ENCODE measurements at places on chromosomes 2 and 18. TPM values are rescaled to one million over a fixed set of nuclear protein-coding genes. Genes with fewer than 3 reads are reported as not detected.

KLHL30 gene
- 0.11 TPM for total RNA-seq

ANKRD30BL gene
- total RNA-seq = not detected

SERPINB4 gene
- 0.16 TPM for total RNA-seq

PAIP2B gene
- total RNA-seq = 0.36 TPM

CD8B2 gene
- total RNA-seq = not detected

ZNF804A gene
- not detected for total RNA-seq

PXDN gene
- 13.8 TPM for total RNA-seq

CCDC85A gene
- total RNA-seq = 0.11 TPM

REEP1 gene
- 0.57 TPM for total RNA-seq

GPR39 gene
- 8.5 TPM for total RNA-seq

MEP1B gene
- total RNA-seq = 0.15 TPM

LHCGR gene
- not detected for total RNA-seq

MDH1B gene
- 1.7 TPM for total RNA-seq

RBKS gene
- 8.8 TPM for total RNA-seq

ADAM23 gene
- total RNA-seq = 10.0 TPM

GPC1 gene
- 215 TPM for total RNA-seq

ONECUT2 gene
- total RNA-seq = 0.59 TPM

PPP1R1C gene
- 2.0 TPM for total RNA-seq

MYOM1 gene
- total RNA-seq = 0.11 TPM

TNFAIP6 gene
- total RNA-seq = 3.0 TPM

AMER3 gene
- not detected for total RNA-seq

CPS1 gene
- 8.6 TPM for total RNA-seq

Measured in A549 treated with DMSO at 1 μM for 4 hours (cell line).